ENCODE measurements at places on chromosomes 2 and 18.

GRCh38 chr2:179595284-179595683 lies 266.1 kb downstream of the ZNF385B start:
- no peak for DNase-seq

GRCh38 chr2:229725716-229726574 lies 11.6 kb upstream of the DNER start:
- DNase-seq, result no peak

GRCh38 chr18:2970344-2970743 lies 42.6 kb downstream of the LPIN2 start:
- DNase-seq, result no peak

- DNase-seq, result no peak
Measured at GRCh38 chr2:74036450-74037195, 51.9 kb downstream of the TET3 start.

DNA sequence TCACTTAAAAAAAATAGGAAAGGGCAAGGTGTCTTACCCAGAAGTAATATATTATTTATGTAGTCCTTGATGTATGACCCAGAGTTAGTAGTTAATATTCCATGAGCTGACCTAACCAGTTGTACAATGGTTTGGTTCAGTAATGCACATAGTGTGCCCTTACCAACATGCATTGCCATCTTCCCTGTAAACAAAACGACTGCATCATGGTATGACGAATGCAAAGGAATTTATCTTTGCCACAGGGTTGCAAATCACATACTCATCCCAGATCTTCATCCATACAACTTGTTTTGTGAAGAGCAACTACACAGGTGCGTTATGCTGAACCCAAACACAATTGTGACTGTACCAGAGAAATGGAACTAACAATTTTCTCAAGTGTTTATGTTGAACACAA lies 68.9 kb upstream of the ZSWIM2 start:
- DNase-seq, result no peak

GRCh38 chr18:48897531-48897930 lies 53.2 kb downstream of the SMAD7 start:
- no peak for DNase-seq

DNA sequence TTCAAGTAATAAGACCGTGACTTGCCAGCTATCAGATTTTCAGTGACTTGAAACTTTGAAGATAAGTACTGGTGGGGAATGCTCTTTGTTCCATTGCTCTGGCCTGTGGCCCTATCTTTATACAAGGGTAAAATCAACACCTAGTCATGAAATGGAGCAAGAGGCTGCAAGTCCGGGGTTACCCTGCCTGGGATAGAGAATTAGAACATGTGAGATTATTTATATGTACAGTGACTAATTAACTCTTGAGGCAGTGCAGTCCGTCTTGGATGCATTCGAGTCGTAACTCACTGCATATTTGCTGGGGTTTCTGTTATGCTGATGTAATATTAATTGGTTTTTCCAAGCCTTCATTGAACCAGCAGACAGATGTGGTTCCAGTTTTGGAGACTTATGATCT lies 105.8 kb upstream of the LYPD6 start:
- DNase-seq, result no peak

- no peak for DNase-seq
Measured at GRCh38 chr2:55986001-55986400, 62.4 kb upstream of the EFEMP1 start.

DNA sequence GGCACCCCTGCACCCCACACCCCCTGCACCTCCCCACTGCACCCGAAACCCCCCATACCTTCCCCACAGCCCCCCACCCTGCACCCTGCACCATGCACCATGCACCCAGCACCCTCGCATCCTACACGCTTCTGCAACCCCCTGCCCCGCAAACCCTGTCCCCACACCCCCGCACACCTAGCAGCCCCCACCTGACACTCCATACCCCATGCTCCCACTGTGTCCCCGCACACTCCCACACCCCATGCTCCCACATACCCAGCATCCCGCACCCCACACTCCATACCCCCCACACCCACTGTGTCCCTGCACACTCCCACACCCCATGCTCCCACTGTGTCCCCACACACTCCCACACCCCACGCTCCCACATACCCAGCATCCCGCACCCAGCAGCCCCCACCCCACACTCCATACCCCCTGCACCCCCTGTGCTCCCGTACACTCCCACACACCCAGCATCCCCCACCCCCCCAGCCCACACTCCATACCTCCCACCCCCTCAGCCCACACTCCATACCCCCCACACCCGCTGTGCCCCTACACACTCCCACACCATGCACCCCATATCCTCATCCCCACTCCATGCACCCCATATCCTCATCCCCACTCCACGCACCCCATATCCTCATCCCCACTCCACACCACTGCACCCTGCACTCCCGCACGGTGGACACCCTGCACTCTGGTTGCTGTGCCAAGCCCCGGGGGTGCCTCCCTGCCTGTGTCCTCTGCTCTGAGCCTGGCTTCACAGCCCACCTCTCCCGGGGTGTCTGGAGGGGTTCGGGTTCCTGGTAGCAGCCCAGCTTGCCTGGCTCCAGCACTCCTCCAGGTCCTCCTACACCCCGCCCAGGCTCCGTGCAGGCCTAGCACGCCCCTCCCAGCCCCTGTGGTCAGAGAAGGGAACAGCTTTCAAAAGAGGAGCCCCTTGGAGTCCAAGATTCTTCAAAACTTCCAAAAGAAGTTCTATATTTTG lies 93.9 kb upstream of the CTDP1 start:
- no peak for DNase-seq

DNA sequence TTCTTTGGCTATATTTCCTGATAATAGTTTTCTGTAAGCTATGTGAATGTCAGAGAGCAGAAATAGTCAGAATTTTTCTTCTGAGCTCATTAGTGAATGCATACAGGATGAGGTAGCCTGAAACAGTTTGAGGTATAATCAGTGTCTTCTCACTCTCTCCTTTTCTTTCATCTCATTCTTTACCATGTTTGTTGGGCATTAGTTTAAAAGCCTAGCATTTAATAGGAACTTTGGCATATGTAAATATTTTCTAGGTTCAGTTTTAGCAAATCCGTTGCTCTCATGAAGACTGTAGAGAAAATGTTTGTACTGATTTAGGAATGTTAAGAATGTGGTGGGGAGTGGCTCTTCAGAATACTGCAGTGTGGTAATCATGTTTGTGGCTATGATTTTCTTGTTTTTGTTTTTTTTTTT lies 119.4 kb downstream of the PARD3B start:
- no peak for DNase-seq

GRCh38 chr2:238703053-238703415 lies 144.9 kb upstream of the TWIST2 start:
- no peak for DNase-seq

DNA sequence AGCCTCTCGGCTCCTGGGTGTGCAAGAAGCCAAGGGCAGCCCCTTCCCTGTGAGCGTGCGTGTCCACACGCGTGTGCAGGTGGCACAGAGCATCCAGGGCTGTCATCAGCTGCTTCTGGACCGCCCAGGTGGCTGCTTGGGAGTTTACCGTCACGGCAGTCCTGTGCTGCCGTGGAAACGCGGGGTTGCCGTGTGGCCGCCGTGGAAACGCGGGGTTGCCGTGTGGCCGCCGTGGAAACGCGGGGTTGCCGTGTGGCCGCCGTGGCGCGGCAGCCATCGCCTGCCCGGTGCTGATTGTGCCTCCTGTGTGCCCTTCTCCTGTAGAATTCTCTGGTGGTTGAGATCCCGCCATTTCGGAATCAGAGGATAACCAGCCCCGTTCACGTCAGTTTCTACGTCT lies 71.4 kb downstream of the NFATC1 start:
- DNase-seq, result no peak

DNA sequence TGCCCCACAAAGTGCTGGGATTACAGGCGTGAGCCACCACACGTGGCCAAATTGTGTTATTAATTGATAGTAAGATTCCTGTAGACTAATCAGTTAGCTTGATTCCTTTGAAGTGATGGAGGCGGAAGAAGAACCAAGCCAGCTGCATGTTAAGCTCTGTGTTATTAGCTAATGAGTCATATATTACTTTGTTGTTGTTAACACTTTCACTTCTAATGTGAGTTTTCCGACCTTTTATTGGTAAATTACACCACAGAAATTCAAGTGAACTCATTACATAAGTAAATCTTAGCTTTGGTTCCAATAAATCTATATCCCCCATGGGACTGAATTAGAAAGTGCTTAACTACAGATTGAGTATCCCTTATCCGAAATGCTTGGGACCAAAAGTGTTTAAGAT lies 20.3 kb downstream of the CHMP1B start:
- no peak for DNase-seq

DNA sequence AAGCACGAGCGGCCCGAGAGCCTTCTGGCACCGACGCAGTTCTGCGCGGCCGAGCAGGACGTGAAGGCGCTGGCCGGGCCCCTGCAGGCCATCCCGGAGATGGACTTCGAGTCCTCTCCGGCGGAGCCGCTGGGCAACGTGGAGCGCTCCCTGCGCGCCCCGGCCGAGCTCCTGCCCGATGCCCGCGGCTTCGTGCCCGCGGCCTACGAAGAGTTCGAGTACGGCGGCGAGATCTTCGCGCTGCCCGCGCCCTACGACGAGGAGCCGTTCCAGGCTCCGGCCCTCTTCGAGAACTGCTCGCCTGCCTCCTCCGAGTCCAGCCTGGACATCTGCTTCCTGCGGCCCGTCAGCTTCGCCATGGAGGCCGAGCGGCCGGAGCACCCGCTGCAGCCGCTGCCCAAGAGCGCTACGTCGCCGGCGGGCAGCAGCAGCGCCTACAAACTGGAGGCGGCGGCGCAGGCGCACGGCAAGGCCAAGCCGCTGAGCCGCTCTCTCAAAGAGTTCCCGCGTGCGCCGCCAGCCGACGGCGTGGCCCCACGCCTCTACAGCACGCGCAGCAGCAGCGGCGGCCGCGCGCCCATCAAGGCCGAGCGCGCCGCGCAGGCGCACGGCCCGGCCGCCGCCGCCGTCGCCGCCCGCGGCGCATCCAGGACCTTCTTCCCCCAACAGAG lies 70.4 kb downstream of the ARHGEF33 start:
- peak; percentile 83 for DNase-seq

GRCh38 chr2:153478289-153479261 lies at the start of gene RPRM:
RPRM (minus strand) TSS chr2:153478762; CDS start chr2:153478565, 197 bp downstream.
- DNase-seq, result peak; percentile 52

DNA sequence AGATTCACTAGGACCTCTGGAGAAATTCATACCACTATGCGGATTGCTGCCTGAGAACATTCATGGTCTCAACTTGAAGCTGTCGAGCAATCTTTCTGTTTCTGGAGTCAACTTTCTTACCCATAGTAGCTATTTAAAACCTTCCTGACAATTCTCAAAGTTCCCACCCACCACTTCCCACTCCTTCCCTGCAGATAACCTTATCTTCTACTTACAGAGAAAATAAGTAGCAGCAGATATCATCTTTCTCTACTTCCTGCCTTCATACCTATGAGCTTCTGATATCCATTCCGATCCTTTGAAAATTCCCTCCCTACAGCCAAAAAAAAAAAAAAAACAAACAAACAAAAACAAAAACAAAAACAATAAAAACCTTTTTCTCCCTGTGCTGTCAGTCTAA lies 81.2 kb upstream of the CYRIA start:
- DNase-seq, result no peak

GRCh38 chr2:155583674-155584195 lies 748.8 kb downstream of the NR4A2 start:
- no peak for DNase-seq

GRCh38 chr18:2884706-2885285 lies 38.0 kb downstream of the EMILIN2 start:
- DNase-seq, result no peak

GRCh38 chr2:176692533-176692932 lies 423.3 kb downstream of the MTX2 start:
- DNase-seq, result no peak

GRCh38 chr2:109128616-109129355 lies at the start of gene SH3RF3:
SH3RF3 (plus strand) TSS chr2:109129205.
- peak; percentile 29 for DNase-seq

DNA sequence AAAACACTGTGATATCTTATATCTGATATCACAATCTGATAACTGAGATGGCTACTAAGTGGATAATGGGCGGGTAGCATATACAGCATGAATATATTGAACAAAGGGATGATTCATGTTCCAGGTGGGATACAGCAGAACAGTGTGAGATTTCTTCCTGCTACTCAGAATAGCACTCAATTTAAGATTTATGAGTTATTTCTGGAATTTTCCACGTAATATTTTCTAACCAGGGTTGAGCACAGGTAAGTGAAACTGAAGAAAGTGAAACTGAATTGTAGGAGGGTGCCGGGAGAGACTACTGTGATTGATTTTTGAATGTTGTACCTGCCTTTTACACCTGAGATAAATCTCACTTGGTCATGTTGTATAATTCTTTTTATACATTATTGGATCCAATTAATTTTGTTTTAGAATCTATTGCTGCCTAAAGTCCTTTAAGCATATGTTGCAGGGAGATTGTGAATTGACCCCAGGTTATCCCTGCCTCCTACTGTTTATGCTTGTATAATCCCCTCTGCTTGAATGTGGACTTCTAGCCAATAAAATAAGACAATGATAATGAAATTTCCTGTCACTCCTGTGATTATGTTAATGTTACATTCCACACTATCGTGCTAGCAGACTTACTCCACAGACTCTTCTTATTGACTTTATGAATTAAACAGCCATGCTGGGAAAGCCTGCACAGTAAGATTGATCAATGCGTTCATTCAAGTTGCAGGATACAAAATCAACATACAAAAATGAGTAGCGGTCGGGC lies 67.6 kb upstream of the RBBP8 start:
- DNase-seq, result no peak

- no peak for DNase-seq
Measured at GRCh38 chr2:62999905-63000304, 50.7 kb upstream of the OTX1 start.

- DNase-seq, result no peak
Measured at GRCh38 chr2:194495046-194495445, 1162.0 kb upstream of the SLC39A10 start.

DNA sequence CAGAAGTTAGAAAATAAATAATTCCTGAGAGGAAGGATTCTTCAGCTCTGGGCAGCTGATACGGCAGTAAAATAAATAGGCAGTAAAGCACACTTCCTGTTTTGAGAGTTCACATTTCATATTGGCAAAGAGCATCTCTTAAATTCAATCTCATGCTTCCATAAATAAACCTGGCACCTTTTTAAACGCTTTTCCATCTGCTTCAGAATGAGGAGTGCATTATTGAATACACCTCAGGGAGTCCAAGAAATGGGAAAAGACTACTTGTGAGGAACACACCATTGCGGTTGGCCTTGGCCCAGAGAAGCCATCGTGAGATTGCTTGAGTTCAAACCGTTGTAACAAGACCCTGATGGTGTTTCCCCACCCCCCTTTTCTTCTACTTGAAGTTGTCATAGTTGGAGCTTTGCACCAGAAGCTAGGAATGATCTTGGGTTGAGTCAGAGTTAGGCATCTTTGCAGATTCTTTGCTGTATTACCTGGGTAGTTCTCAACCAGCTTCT lies 123.9 kb downstream of the RDH14 start:
- DNase-seq, result no peak

- DNase-seq, result no peak
Measured at GRCh38 chr2:33786881-33787280, 187.8 kb upstream of the FAM98A start.

GRCh38 chr2:10220045-10220901 lies 82.4 kb upstream of the HPCAL1 start:
- no peak for DNase-seq

- DNase-seq, result no peak
Measured at GRCh38 chr2:5699963-5700362, 7.8 kb downstream of the SOX11 start.
